ENCODE measurements at places on chromosomes 7 and 10.

GRCh38 chr7:54662701-54663100 is 96.3 kb downstream of the SEC61G start:
- no peak for DNase-seq

- no peak for DNase-seq
Measured at GRCh38 chr10:856416-857157, 74.9 kb downstream of the LARP4B start.

DNA sequence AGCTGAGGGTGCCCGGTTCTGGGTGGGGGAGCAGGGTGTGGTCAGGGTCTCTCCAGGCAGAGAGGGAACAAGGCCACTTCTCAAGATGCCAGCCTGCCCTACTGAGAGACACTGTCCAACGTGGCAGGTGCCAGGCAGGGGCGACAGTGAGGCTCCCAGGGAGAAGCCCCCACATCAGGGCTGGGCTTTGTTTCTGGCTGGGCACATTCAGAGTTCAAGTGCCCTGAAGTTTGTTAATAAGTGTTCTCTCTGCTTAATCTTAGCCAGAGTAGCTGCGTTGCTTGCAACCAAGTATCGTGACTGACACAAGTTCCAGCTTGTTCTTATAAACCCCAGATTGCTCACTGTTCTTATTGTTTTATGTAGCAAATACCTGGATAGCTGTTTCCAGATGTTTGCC is 21.8 kb downstream of the FOXL3 start:
- no peak for DNase-seq

DNA sequence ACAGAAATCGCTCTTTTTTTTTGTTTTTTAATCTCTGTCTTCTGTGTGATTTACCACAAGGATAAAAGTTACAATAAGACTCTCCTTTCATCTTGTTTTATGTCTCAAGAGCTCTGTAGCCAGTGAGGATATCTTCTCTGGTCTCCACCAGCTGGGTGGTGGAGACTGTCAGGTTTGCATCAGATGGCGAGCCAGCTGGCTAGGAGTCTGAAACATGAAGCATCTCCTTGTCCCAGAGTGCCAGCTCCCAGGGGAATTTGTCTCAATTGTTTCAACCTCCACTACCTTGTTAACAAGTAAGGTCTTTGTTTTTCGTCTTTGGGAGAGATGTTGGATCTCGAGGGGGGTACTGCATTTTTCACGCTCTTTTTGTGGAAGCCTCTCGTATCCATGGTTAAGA is 47.3 kb downstream of the FRMPD2 start:
- DNase-seq, result no peak

- DNase-seq, result no peak
Measured at GRCh38 chr7:132548489-132549078, 27.7 kb downstream of the PLXNA4 start.

- DNase-seq, result no peak
Measured at GRCh38 chr7:47492716-47493325, 89.1 kb downstream of the TNS3 start.

DNA sequence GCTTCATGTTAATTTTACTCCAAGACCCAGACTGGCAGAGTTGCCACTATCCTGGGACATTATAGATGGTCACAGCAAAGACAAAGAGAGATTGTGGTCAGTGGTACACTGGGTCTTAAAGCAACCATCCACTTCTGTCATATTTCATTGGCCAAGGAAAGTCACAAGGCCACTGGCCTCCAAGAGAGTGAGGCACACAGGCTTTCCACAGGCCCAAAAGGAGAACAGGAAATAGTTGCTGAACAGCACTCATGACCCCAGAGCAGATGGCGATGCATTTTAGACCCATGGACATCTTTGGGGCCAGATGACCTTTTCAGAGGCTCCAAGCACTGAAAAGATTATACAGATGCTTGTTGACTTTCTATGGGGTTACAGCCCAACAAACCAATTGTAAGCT is 97.4 kb downstream of the ARID5B start:
- DNase-seq, result no peak

DNA sequence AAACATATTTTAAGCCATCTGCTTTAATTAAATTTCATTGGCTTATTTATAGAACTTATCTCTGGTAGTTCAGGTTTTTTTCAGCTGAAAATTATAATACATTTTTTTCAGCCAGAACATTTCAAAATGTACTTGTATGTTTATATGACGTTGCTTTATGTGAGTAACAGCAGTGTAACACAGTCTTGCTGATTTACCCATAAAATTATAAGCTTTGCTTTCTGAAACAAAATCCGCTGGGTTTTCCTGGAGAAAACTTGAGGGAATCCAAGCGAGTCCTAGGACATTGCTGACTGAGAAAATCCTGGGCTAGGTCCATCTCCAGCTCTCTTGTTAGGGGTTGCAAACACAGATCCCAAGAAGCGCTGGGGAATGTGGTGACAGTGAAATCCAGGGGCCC is 112.2 kb upstream of the GATA3 start:
- no peak for DNase-seq

- no peak for DNase-seq
Measured at GRCh38 chr7:27048438-27048837, 47.4 kb downstream of the HOXA1 start.

- no peak for DNase-seq
Measured at GRCh38 chr10:8050556-8051108, 3.9 kb upstream of the GATA3 start.

DNA sequence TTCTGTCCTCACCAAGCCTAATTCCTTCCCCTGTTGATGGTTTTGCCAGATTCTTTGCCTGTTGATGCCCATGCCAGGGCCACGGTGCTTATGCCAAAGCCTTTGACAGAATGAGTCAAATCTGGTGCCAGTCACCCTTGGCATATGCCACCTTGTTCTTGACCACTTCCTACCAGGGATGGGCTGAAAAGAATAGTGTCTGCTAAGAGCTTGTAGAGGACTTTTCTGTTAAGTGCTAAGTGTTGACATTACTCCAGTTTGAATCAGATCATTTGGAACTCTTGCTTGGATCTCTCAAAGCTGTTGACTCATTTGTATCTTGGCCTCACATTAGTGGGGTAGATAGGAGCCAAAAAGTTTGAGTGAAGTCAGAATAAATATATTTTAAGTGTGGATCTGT is 661.2 kb downstream of the AUTS2 start:
- DNase-seq, result no peak

- no peak for DNase-seq
Measured at GRCh38 chr10:121340271-121340831, 257.9 kb downstream of the FGFR2 start.

DNA sequence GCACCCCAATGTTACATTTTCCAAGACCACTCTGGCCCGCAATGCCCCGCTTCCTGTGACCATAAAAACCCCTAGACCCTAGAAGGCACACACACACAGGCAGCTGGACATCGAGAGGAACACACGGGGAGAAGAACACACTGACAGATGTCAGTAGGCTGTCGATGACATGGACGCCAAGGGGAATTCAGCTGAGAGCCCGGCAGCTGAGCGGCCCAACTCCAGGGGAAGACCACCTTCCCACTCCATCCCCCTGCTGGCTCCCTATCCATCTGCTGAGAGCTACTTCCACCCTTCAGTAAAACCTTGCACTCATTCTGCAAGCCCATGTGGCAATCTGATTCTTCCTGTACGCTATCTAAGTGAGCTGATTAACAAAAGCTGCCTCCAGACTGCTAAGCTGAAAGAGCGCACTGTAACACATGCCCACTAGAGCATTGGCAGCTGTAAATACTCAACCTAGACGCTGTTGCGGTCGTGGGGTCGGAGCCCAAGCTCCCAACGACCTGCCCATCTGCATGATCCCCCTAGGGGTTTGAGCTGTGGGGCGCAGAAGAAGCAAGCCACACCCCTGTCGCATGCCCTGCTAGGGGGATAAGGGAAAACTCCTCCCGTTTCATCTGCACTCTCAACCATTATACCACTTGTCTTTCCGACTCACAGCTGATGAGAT is 843.6 kb upstream of the POT1 start:
- DNase-seq, result no peak

DNA sequence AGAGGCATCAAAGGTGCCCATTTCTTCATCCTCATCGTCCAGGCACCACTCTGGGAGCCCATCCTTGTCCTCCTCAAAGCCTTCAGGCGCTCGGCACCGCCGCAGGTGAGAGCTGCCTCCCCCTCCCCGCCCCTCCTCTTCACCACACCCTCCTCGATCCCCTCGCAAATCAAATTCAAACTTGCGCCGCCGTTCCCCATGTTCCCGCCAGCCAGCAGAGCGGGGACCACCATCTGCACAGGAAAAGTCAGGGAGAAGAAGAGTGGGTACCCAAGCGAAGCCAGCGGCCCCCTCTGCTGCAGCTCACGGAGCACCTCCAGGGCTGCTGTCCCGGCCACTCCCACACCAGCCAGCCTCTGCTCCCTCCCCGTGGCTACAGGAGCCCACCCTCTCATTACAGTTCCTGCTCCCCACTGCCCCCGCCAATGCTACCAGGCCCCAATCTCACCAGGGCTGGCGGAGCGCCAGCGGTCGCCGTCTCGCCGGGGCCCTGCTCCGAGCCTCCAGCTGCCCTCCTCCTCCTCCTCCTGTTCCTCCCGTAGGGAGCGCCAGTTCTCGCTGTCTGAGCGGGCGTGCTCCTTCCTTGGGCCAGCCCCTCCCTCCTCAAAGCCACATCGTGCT is 7.7 kb downstream of the GIGYF1 start:
- DNase-seq, result no peak

- no peak for DNase-seq
Measured at GRCh38 chr7:69553190-69553589, 45.1 kb upstream of the AUTS2 start.

DNA sequence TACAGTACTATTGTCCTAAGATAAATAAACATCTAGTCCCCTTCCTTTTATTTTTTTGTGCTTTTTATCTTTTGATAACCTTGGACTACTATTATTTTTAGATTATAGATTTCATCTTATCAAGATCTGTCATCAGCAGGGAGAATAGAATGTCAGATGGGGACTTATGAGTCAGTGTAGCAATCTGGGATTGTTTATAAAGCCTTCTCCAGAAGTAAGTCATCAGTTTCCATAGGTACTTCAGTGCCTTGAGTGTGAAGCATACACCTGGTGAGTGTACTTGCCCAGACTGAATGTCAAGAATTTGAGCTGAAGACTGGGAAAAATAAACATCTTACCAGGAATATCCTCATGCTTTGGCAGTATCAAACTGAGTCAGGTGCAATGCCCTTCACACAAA is 2.1 kb downstream of the CASD1 start:
- DNase-seq, result no peak

DNA sequence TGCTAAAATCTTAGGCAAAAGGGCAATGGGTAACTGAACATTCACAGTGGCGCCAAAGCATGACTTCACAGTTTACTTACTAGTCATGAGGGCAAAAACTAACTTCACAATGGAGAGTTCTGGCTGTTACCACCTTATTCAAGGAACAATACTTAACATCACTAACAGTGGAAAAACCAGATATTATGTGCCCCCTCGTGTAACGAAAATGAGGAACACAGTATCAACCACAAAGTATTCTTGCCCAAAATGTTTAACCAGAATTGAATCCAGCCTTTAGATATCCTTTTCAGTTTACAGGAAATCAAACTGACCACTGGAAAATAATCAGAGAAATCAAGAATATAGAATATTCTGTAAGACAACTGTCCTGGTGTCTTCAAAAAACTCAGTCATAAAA is 9.5 kb downstream of the C7orf25 start:
- DNase-seq, result no peak

DNA sequence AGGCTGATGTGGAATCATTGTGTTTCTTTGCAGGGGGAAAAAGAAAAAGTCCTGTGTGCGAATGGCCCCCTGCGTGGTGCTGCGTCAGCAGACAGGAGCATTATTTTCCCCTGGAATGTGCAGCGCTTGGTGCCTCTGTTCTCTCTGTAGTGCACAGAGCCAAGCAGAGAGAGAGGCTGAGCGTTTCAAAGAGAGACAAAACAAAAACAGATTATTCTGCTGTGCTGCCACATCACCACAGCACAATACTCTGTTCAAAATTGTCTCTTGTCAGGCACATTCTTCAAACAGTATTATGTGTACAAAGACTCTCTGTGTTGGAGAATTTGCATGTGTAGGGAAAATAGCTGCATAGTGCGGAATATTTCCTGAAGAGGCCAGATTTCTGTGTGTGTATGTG is 609.0 kb downstream of the SDK1 start:
- no peak for DNase-seq

DNA sequence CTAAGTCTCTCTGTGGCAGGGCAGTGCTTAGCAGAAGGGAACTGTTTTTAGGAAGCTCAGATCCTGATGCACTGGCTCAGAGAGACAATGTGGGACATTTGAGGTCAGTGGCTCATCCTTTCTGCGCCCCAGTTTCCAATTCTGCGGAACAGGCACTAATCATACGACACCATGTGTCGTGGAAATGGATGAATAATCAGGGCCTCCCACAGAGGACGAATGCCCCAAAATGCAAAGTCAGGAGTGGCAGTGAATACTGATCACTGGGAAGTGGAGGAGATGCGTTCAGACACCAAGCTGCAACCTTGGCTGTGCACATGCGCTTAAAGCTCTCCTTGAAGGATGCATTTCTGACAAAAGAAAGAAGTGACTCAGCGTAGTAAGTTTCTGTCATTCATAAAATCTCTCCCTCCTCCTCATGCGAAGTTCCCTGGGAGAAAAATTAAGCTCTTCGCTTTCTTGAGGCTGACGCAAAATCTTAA is 21.9 kb upstream of the ECHDC3 start:
- DNase-seq, result no peak

DNA sequence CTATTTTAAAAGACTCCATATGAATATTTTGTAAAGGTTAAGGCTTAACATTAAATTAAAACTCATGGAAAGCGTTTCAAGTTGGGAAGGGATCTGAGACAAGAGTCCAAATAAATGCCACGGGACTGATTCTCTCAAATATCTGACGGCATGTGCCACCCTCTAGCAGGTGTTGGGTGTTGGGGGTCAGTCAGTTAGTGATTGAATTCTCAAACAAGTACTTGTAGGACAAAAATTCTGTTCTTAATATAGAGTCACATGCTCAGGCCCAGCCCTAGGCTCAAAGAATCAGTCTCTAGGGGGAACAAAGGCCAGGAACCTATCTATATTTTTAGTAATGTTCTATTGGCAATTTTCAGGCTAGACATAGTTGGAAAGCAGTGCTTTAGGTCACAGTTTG is 39.1 kb downstream of the SGCE start:
- DNase-seq, result no peak

- no peak for DNase-seq
Measured at GRCh38 chr10:115606086-115606485, 512.9 kb downstream of the ATRNL1 start.

DNA sequence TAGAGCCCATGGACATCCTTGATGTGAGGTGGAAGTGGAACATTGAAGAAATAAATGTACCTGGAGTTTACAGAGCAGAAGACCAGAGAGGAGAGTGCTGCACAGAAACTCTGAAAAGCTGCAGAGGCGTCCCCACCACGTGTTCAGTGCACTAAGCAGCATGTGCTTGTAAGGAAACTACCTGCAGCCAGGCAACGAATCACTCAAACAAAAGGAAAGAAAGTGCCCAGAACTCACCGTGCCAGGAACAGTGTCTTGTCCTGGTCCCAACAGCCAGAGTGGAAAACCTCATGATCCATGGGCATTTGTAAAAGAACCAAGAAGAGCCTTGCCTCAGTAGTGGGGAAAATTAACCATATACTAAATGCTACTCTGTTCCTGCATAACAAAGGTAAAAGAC is 32.3 kb downstream of the SUV39H2 start:
- DNase-seq, result no peak

Measured in memory B cell (primary cell).